A549 treated with ZK216348 at 1 μM for 4 hours (cell line): ENCODE measurements at places on chromosomes 1 and 21. TPM values are rescaled to one million over a fixed set of nuclear protein-coding genes. Genes with fewer than 3 reads are reported as not detected.

ZNF697 gene
- 1.4 to 2.0 TPM (median 1.6 TPM) in 5 replicates for total RNA-seq

TP73 gene
- 0.59 to 0.83 TPM (median 0.71 TPM) in 5 replicates for total RNA-seq

NOS1AP gene
- total RNA-seq: 0.18 to 0.76 TPM (median 0.42 TPM) in 5 replicates

FMO1 gene
- total RNA-seq: not detected in 5 replicates

DPT gene
- total RNA-seq: not detected in 5 replicates

MEAF6 gene
- 39.4 to 56.3 TPM (median 41.9 TPM) in 5 replicates for total RNA-seq

TMEM82 gene
- total RNA-seq: not detected in 5 replicates

MMEL1 gene
- total RNA-seq: not detected in 5 replicates

PTPN7 gene
- total RNA-seq: 0.05 to 0.26 TPM in 2 of 5 replicates, not detected in the others

CYP4A22 gene
- not detected in 5 replicates for total RNA-seq
